Left renal cortex interstitium (tissue), 4 donors: ENCODE measurements at places on chromosomes 1 and 21. TPM values are rescaled to one million over a fixed set of nuclear protein-coding genes. Genes with fewer than 3 reads are reported as not detected.

The ZMYND12 gene
- polyA plus RNA-seq: 4.4 TPM

The KIF26B gene
- 39.1 TPM for polyA plus RNA-seq

The C8A gene
- 0.06 TPM for polyA plus RNA-seq

The ANKRD35 gene
- polyA plus RNA-seq: 2.4 TPM

The SYT11 gene
- polyA plus RNA-seq: 19.6 TPM

The TNFSF4 gene
- polyA plus RNA-seq: 1.8 TPM

The CELA2B gene
- polyA plus RNA-seq: 0.28 TPM

The RGS1 gene
- 8.0 TPM for polyA plus RNA-seq

The FNBP1L gene
- 115 TPM for polyA plus RNA-seq

The CYP4X1 gene
- 8.4 TPM for polyA plus RNA-seq

The RGSL1 gene
- polyA plus RNA-seq: not detected

The GGPS1 gene
- 56.4 TPM for polyA plus RNA-seq

The ADGRL4 gene
- polyA plus RNA-seq: 26.2 TPM

The AADACL3 gene
- polyA plus RNA-seq: not detected

The HRNR gene
- polyA plus RNA-seq: 0.79 TPM

- DNase-seq: no peak
Measured at GRCh38 chr1:179091691-179092165, 9.9 kb downstream of the TOR3A start.

DNA sequence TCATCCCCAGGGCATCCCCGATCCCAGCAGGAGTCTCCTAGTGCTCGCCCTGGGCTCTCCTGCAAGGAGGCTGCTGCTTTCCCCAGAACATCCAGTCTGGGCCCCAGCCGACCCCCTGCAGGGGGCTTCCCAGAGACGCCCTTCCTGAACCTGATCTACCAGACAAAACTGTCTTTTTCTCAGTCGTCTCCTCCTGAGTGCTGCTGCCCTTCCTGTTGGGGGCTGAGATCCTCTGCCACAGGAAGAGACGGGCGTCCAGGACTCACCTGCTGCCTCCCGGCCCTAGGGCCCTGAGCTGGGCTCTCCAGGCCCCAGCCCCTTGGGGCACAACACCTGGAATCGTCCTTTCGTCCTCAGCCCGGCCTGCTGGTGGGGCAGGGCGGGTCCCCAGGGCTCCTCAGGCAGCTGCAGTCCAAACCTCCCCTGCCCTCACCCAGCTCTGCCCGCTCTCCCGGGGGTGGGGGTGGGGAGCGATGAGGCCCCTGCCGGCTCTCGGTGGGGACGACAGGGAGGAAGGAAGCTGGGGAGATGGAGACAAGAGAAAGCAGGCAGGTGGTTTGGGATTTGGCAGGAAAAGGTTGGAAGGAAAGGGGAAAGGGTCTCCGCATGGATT lies 36.9 kb downstream of the TP73 start:
- no peak for DNase-seq

- DNase-seq: no peak
Measured at GRCh38 chr1:6328091-6328490, 65.5 kb downstream of the ACOT7 start.

DNA sequence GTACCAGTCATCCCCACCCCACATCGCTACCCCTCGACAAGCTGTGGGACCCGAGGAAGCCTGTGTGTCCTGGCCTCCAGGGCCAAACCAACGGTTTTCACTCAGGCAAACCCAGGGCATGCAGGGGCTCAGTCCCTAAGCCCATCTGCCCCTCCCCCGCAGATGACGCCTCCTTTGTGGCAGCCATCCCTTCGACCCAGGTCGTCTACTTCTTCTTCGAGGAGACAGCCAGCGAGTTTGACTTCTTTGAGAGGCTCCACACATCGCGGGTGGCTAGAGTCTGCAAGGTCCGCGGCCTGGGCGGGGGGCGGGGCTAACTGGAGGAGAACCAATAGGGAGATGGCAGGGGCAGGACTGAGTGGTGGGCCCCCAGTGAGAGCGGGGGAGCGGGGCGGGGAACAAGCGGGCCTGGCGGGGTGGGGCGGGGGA lies 7.4 kb downstream of the SEMA4A start:
- DNase-seq: no peak

DNA sequence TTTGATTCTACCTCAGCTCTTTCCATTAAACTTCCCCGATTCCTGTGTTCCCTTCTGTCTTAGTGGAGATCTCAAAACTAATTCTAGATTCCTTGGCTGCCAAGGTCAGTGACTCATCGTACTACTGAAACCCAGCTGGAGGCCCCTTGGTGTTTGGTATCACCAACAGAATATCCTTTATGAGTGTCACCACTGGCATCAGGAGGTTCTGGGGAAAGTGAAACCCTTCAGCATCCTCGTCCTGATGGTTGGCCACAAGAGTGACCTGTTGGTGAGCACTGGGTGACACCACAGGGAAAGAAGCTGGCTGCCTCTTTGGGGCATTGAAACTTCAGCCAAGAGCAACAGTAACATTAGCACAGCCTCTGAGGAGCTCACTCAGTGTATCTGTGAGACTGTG lies 9.6 kb downstream of the RAB42 start:
- no peak for DNase-seq

GRCh38 chr1:169753549-169753948 lies 19.7 kb upstream of the SELE start:
- DNase-seq: no peak

GRCh38 chr1:89310505-89310904 lies 37.8 kb upstream of the GBP5 start:
- no peak for DNase-seq

DNA sequence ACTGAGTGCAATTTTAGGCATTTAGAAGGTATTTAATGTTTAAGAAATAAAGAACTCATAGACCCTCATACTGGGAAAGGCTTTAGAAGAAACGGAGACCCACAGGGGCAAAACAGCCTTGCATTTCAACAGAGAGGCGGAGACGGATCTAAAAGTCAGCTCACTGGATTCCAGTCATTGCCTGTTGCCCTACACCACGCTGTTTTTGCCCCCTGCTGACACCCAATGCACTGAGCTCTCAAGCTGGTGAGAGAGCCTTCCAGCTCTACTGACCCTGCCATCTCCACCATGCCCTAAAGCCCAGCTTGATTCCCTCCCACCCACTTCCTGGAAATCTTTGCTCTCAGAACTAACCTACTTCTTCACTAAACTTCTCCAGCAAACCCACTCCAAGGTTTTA lies 7.2 kb upstream of the TRAF3IP3 start:
- DNase-seq: no peak

- no peak for DNase-seq
Measured at GRCh38 chr1:39272027-39272797, 67.7 kb downstream of the MACF1 start.

GRCh38 chr1:47839433-47839760 lies 157.8 kb downstream of the TRABD2B start:
- DNase-seq: no peak

DNA sequence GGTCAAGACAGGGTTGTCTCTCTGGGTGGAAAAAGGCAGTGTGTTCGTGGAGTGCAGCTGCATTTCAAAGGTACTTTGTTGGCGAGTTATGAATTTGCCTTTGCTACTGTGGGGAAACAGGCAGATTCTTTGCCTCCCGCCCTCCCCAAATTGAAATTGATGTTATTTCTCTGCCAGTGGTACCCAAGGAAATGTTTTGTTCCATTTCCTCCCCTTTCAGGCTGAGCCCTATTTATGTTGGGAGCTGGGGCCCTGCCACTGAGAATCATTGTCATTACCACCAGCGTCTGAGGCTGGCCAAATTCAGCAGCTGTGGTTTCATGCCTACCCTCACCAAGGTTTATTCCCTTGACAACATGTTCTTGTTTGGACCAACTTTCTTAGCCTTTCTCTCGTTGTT lies 48.5 kb upstream of the OLIG2 start:
- no peak for DNase-seq

- no peak for DNase-seq
Measured at GRCh38 chr1:21509351-21510112, at the start of gene ALPL. Gene ALPL, plus strand, starts transcription at chr1:21509423. Its CDS starts 44,659 bp downstream, at chr1:21554082.

DNA sequence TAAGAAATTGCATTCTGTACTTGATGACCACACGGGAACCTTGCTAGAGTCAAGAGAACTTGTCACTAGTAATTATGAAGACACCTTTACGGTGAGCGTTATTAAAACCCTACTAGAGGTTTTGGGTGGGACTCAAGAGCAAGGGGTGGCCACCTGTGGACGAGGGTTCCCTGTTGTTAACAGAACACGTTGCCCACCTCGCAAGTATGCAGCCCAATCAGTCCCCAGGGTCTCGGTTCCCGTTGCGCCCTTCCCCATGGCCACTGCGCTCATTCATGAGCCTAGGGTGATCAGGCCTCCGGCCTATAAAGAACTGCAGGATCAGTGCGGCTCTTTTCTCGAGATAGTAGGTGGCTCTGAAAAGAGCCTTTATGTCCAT lies 30.2 kb upstream of the RNF187 start:
- DNase-seq: no peak

DNA sequence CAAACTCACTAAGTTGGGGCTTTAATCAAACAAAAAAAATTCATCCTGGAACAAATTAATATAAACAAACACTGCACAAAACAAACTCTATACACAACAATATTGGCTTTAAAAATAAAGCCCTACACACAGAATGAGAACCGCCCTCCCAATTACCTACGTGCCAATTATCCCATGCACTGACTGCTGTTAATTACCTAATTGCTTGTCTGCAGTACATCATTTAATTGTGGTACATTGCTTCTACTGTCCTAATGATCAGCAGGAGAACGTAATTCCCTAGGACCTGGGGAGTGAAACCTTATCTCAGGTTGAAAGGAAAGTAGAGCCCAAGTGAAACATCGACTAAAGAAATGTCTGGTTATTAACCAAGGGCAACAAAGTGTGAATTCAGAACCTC lies 364.5 kb downstream of the KCNH1 start:
- no peak for DNase-seq

DNA sequence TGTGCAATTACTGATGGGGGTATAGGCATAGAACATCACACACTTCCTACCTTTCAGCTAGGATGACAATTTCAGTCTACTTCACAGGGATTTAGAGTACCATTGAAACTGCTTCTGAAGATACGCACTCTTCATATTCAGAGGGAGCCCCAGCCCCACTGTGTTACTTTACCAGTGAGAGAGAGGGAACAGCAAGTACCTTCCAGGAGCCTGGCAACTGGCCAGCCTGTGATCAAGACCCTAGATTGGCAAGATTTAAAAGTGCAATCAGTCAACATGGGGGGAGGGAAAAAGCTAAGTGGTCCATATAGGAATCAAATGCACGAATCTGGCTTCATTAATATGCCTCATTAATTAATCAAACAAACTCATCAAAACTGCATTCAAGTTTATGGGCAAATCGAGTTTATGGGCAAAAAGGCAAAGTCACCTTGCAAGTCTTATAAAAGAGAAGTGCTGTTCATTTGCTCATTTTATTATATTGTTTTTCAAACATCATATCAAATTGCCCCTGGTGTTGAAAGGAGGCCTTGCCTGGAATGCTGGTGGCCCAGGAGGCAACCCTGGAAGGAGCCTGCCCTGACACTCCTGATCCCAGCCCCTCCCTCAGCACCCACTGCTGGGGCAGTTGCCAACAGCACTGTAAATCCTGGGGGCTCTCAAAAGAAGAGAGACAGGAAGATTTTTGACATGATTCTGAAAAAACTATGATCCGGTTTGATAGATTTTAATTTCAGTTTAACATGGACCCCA lies 184.9 kb upstream of the DPT start:
- DNase-seq: no peak

GRCh38 chr1:179208681-179209477 lies 20.6 kb downstream of the ABL2 start:
- DNase-seq: no peak

- DNase-seq: no peak
Measured at GRCh38 chr1:197467881-197468280, 199.8 kb downstream of the CRB1 start.

GRCh38 chr1:54275349-54275748 lies 75.4 kb downstream of the MRPL37 start:
- DNase-seq: no peak

DNA sequence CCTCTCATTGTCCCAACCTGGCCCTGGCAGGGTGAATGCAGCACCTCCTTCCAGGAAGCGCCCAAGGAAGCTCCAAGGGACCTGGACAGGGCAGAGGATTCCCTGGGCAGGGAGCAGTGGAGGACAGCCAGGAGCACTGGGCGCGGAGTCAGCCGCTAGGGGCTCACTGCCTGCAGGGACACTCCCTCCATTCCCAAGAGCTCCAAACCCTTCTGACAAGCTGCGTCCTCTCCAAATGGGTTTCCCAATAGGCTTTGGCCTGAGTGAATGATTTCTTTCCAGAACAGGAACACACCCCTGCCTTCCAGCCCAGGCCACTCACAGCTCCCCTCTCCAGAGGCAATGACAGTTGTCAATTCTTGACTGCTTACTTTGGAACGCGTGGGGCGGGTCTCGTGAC lies 128.5 kb upstream of the EDN2 start:
- no peak for DNase-seq

DNA sequence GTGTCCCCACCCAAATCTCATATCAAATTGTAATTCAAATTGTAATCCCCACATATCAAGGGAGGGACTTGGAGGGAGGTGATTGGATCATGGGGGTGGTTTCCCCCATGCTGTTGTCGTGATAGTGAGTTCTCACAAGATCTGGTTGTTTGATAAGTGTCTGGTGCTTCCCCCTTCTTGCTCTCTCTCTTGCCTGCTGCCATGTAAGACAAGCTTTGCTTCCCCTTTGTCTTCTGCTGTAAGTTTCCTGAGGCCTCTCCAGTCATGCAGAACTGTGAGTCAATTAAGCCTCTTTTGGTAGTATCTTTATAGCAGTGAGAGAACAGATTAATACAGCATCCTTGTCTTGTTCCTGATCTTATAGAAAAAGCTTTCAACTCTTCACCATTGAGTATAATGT lies 6.5 kb upstream of the LRRC39 start:
- no peak for DNase-seq

GRCh38 chr21:39863111-39863510 lies 4.1 kb upstream of the PCP4 start:
- peak; percentile 18 for DNase-seq

DNA sequence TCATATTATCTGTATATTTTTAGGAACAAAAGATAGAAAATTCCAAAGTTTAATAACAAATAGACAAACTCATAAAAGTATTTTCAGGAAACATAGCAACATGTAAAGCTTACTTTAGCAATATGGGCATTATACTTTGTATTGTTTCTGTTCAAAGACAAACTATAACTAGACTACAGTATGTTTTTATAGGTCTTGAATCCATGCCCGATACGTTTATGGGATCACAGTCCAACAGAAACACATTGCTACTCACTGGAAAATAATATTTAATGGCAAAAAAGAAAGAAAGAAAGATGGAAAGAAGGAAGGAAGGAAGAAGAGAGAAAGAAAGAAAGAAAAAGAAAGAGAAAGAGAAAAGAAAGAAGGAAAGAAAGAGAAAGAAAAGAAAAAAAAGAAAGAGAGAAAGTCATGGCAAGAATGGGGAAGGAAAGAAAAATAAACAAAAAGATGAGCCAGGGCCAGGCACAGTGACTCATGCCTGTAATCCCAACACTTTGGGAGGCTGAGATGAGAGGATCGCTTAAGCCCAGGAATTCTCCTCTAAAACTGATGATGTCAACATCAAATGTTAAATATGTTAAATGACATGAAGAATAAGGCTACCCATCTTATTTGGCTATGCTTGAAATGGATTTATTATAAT lies 32.7 kb downstream of the TM2D1 start:
- DNase-seq: no peak
